Stimulated activated CD4-positive, alpha-beta T cell treated with anti-CD3 and anti-CD28 coated beads, Interleukin-12 subunit alpha, Interleukin-12 subunit beta, amount 100 ng/mL, for 48 hours (primary cell): ENCODE measurements at places on chromosomes 4 and X.

DNA sequence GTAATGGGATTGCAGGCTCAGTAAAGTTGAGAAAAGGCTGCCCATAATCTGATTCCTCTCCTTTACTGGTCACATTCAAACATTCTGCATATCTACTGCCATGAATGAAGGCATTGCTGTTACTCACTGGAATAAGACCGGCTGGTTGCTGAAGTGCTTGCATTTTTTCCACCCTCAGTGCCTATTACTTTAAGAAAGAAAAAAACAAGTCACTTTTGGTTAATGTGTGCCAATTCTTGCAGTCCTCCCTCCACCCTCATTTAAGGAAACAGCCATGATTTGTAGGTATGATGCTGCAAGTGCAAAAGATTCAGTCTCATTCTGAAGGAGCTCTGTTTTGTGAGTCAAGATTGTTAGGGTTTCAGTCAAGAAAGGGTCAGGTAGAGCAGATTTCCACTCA is 94.9 kb downstream of the EMCN start:
- DNase-seq = no peak

DNA sequence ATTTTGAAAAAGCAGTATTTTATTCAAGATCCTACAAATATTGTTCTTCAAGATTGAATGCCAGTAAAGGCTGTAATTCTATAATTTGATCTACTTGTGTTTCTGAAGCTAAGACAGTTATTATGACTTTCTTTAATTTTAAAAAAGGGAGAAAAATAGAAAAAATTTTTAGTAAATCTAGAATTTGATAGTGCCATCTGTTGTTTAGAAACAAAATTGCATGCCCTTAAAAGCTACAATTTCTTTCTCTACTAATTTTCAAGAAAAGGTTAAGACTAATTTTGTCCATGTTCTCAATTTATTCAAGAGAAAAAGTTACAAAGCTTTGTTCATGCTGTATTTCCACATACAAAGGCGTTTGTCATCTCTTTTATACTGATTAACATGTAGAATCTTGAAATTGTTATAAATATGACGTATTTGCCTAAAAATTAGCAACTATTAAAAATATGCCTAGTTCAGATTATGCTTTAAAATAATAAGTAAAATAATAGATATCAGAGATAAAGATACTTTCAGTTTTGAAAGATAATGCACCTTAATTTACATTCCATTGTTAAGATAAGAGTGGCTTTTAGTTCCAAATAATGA is 25.6 kb upstream of the MMRN1 start:
- DNase-seq = no peak

GRCh38 chr4:121421594-121421993 is 40.8 kb upstream of the QRFPR start:
- no peak for DNase-seq

- DNase-seq = no peak
Observed at GRCh38 chr4:169253113-169253671, 17.6 kb downstream of the SH3RF1 start.

DNA sequence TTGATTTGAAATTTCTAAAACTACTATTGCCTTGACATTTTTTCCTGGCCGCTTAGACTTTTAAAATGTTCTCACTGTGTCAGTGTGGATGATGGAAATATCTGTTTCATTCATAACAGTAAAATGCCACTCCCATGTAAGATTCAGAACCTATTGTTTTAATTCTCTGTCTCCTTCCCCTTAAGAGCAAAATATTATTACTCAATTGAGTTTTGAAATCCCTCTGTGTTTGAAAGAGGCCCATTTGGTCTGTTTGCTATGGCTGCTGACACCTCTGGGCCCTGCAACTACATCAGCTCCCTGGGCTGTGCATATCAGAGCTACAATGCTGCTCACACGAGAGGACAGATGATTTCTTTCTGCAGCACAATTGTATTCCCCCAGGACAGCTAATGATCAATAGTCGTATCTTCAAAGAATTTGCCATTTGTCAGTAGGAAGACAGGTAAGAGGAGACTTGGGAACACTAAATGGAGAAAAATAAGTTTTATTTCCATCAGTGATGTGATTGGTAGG is 388.0 kb upstream of the GALNT7 start:
- DNase-seq = no peak

GRCh38 chr4:165403637-165404036 is 24.8 kb downstream of the CPE start:
- DNase-seq = no peak

DNA sequence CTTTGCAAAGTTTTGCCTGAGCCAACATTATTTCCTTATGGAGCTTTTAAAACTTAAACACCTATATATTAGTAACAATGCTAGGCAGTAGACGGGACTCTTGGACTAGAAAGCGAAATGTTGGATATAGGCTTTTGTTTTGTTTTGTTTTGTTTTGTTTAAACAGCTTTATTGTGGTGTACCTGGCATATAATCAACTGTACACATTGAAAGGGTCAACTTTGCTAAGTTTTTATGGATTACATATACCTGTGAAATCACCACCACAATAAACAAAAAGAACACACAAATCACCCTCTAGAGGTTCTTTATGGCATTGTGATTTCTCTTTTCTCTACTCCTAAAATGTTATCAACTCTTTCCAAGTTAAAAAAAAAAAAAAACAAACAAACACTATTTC is 184.9 kb upstream of the LNX1 start:
- no peak for DNase-seq

- no peak for DNase-seq
Observed at GRCh38 chr4:179116011-179116410, 1673.8 kb upstream of the AGA start.

GRCh38 chrX:150202641-150203247 is 160.4 kb upstream of the MAMLD1 start:
- no peak for DNase-seq

- no peak for DNase-seq
Observed at GRCh38 chr4:72410158-72410557, 158.9 kb downstream of the ADAMTS3 start.

DNA sequence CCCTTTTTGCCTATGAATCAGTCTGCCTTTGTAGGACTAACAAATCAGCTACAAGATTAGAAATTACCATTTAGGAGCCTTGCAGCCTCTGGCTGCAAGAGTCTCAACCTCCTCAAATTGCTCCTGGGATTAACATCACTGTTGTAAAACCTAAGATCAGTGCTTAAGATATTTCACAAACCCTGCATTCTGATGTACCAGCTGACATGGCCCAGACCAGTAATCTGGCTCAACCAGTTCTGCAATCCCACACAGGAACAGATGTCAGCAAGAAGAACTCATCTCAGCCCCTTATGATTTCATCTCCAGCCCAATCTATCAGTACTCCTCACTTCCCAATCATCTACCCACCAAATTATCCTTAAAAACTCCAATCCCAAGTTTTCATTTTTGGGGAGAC is 32.5 kb upstream of the AADAT start:
- DNase-seq = no peak

- no peak for DNase-seq
Observed at GRCh38 chr4:159937595-159937994, 834.7 kb downstream of the RAPGEF2 start.

DNA sequence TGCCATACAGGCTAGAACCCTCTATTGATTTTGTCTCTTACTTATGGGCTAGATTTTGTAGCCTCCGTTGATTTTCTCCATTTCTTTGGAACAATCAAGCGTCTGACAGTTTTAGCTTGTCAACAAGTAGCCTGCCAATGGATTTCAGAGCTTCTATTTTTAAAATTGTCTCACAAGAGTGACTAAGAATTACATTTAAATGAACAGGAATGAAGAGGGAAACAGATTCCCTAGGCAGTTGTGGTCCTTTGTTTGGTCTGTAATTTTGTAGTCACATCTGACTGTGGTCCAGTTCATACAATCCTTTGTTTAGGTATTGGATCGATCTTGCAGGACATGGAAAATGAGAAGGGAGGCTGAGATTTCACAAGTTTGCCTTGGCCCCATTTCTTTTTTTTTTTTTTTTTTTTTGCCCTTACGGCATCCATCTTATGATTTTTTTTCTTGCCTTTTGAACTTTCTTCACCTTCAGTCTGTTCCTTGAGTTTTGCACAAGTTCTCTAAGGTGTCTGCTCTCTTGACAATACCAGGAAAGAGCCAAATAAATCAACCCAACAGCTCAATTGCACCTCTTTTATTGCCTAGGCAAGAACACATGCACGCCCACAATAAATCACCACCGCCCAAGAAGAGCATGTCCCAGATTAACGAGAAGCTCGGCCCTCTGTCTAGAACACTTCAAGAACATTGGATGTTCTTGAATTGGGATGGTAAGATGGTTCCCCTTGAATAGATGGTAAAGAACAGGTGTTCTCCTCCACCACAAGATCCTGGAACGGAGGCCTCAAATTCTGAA is 86.5 kb upstream of the EGFL6 start:
- DNase-seq = no peak

- DNase-seq = no peak
Observed at GRCh38 chr4:126265888-126266287, 951.1 kb downstream of the FAT4 start.

DNA sequence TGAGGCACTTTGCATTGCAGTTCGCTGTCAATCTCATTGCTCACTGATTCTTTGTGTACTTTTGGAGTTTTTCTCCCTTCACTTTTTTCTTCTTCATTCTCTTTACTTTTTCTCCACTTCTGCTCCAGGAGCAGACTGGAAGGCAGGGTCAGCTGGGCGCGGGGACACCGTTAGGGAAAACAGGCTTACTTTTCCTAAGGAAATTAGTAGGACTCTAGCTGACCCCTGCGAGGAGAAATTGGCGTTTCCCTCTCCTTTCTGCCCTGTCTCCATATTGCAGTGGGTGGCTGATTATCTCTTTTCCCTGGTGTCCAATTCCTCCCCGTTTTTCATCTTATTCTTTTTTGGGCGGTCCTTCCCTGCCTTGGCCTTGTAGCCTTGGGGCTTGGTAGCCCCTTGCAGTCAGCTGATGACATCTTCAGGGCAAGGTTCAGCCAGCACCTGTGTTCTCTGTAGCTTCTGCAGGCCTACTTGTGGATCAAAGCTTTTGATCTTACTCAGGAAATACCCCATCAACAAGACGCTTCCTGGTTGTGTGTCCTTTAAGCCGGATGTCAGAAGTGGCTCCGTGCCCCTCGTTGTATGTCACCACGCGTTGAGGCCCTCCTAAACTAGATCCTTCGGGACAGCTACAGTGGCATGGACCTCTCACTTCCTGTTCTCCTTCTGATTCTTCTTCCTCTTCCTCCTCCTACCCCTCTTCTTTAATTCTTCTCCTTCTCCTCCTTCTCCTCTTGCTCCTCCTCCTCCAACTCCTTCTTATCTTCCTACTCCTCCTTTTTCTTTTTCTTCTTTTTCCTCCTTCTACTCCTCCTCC is 36.1 kb downstream of the NBDY start:
- DNase-seq = no peak
